ENCODE measurements at places on chromosomes 2 and 18. TPM values are rescaled to one million over a fixed set of nuclear protein-coding genes. Genes with fewer than 3 reads are reported as not detected.

Gene ARHGAP28
- 8.7 TPM for total RNA-seq

Gene DCDC2C
- 1.4 TPM for total RNA-seq

Gene SGPP2
- total RNA-seq = 4.6 TPM

DNA sequence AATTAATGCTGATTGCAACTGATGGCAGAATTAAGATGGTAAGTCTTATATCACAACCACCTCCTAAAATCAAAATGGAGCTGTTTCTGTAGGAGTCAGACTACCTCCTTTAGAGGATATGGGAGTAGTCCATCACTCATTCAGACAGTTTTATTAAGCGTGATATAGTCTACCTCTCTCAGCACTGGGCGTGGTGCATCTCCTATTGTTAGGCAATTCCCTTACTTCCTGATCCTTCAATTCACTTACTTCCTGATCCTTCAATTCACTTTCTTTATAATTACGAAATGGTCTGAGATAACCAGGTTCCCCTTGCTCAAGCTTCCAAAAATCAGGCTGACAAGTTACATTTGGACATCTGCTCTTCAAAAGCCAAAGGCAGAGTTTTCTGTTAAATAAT, 31.9 kb downstream of the ATP8B1 start:
- DNase-seq = no peak

- no peak for DNase-seq
These were observed 115.7 kb downstream of the ZNF385B start for GRCh38 chr2:179745635-179746256.

- no peak for DNase-seq
These were observed 98.1 kb upstream of the RGPD4 start for GRCh38 chr2:107728586-107728985.

DNA sequence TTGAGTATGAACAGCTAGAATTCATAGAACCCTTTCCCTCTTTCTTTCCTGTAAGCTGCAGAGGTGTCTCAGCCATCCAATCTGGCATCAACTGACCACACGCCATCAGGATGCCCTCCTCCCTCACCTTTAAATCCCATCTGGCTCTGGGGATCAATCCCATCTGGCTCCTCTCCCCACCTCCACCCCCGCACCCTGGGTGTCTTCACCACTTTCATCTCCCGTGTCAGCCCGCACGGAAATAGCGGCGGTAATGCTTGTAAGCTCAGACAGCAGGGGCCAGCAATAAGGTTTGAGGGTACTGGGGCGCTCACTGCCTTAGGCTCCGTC, 508 bp upstream of the TUBA4B start:
- DNase-seq = no peak

- DNase-seq = no peak
These were observed 361.8 kb downstream of the RND3 start for GRCh38 chr2:150125708-150126107.

DNA sequence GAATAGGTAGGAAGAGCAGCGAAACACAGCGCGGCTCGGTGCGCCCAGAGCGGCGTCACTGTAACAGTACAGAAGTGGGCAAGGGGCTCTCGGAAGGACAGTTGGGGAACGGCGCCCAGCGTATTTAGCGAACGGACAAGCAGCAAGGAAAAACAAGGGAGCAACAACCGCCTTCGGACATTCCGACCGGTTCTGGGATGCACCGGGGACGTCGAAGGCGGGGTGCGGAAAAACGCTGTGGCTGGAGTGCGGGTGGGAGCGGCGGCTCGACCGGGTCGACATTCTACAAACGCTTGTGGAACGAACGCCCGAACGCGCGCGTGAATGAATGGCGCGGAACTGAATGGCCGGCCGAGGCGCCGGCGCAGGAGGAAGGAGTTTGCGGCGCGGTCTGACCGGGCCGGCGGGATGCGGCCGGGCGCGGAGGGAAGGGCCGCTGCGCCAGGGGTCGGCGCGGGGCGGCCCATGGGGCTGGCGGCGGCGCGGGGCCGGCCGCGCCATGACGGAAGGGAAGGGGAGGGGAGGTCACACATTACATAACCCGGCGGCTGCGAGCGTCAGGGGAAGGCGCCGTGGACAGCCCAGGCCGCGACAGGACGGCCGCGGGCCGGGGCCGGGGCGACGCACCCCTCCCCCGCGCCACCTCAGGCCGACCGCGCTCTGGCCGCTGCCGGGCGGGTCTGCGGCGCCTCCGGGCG, 605 bp downstream of the REV1 start:
- peak; percentile 27 for DNase-seq
